Eye (tissue), 1 donor: ENCODE measurements at places on chromosomes 3 and 15.

DNA sequence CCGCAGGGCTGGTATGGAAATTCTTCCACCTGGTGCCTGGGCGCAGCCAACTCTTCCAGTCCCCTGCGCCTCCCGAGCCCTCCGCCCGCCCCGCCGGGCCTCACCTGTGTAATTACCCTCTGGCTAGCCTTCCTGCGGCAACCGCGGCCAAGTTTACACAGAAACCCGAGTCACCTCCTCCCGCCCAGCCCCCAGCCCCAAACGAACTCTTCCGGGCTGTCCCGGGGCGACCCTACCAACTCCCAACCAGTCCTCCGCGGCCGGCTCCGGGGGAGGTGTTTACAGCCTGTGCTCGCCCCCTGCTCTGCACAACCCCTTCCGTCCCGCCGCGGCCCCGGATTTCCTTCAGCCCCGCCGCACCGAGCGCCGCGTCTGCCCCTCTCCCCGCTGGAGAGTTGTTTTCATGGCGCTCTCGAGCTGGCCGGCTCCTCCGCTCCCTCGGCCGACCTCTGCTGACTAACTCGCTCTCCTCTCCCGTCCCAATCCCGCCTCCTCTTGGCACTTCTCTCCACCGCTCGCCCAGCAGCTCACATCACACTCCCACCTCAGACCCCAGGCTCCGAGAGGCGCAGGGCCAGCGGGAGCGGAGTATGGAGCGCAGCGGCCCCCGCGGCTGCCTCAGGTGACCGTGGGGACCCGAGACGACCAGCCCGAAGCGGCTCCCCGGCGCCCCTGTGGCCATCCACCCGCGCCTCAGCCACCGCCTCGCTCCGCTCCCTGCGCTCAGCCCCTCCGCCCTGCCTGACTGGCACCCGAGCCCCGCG, 538 bp downstream of the ATOSA start:
- DNase-seq = no peak

DNA sequence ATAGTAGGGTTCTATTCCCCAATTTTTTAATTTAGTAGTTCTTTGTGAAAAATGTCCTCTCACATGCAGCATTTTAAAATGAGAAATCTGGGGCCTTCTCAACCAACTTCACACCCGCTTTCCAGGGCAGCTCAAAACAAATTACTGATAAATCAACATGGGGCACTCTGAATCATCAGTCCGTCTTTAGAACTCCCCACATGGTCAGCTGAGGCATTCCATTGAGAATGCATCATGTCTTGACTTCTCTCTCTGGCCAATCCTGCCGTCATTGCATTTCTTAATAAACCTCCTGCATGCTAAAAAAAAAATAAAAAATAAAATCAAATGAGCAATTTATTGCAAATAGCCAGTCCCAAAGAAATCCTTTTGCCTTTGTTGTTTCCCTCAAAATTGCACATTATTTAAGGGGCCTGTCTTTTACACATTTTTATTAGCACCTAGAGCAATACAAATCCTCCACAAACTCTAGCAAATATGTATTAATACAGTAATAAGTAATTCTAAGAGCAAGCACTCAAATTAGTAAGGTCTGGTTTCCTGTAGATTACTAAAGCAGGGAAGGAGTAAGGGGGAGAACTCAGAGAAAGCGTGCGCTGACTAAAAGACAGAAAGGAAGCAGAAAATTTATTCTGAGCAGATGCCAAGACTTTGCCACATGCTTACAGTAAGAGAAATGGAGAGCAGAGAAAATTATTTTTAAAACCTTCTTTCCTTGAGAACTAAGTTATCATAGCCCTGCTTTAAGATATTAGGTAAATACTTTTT, 175.7 kb downstream of the TNIK start:
- DNase-seq = peak; percentile 46

GRCh38 chr15:86235667-86236066, 156.0 kb downstream of the AGBL1 start:
- no peak for DNase-seq

DNA sequence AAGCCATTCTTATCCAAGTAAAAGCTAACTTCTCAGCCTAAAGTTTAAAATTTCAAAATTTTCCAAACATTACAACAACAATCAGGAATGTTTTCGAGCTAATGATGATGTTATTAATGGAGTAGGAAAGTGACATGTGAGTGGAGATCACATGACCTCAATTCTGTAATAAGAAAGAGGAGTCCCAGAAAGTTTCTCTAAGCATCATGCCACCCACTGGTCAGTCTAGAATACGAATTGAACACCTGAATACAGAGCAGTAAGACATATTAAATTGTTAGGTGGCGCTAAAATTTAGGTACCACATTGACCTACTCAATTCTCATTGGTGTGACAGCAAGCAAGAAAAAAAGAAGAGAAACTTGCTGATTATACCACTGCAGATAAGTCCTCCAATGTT, 163.9 kb downstream of the DCLK3 start:
- no peak for DNase-seq
